NCI-H2081 treated with DMSO at 0.1 percent for 48 hours (cell line): ENCODE measurements at places on chromosomes 11 and 22.
A peak's percentile ranks its signal among the peaks of the same experiment; 100 is the strongest.

DNA sequence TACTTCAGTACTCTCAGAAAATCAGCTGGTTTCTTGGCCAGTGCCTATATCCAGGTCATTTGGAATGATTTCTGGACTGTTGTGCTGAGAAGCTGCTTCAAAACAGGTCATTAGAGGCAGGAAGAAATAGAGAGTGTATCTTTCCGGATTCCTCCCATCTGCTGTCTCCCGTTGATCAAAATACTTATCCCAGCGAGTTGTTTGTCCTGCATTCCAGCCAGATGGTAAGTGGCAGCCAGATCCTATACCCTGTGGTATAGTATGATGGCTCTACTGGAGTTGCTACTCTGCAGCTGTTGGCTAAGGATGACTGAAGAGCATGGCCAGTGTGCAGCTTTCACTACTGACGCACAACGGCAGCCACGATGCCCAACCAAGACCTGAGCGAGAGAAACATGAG lies 560.9 kb upstream of the ANO5 start:
- DNase-seq = no peak

- DNase-seq = no peak
Measured at GRCh38 chr11:126930091-126930841, 70.3 kb downstream of the KIRREL3 start.

DNA sequence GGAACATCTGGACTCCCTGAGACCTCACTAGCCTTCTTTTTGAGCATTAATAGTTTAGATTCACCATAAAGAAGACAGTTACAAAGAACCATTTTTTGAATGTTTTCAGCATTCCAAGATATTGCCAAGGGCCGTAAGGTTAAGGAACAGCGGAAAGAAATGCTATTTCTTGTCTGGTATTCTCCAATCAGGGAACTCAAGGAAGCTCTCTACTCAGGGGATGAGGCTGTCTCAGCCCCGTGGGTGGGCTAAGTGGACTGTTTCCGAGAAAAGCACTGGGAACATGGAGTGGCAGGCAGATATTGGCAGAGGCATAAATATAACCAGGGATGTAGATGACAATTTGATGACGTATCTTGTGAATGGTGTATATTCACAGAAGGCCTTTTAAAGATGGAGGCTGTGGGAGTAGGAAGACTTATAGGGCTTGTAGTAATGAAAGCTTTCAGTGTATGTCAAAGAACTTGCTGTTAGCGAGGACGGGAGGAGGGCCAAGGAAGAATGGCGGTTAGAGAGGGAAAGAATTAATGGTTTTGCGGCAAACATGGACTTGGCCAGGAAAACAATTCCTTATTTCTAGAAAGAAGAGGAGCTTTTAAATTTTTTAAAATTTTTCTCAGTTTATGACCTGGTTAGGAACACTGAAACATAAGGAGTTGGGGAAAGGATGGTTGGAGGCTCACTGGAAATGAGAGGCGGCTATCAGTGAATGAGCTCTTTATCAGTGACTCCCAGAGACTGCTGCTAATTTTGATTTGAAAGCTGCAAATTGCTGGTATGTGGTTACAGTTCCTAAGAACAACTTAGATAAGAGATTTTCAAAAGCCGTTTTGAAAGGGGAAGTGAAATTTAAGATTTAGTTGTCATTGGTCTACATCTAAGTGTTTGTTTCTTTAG lies 64.6 kb downstream of the ST3GAL4 start:
- no peak for DNase-seq

- no peak for DNase-seq
Measured at GRCh38 chr11:76683161-76684095, 12.9 kb upstream of the LRRC32 start.

- no peak for DNase-seq
Measured at GRCh38 chr11:36818410-36818809, 220.4 kb upstream of the RAG2 start.

GRCh38 chr11:45935349-45936064 lies 13.1 kb downstream of the LARGE2 start:
- no peak for DNase-seq

- DNase-seq = no peak
Measured at GRCh38 chr11:57164317-57164716, 17.4 kb upstream of the LRRC55 start.

DNA sequence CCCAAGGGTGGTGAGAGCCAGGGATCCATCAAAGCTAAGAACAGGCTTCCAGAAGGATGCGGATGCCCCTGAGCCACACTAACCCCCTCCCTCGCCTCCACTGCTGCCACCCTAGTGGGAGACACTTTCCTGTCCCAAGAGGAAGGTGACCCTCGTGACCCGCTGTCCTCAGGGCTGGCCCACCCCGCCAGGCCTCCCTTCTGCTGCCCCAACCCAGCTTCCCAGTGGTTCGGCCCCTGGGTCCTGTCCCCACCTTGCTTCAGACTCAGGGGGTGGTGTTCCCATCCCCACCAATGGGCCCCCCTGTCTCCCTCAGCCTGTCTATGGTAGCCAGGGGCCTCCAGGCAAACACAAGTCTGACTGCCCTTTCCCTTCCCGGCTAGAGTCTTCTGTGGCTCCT lies 6.5 kb upstream of the PICK1 start:
- DNase-seq = no peak

DNA sequence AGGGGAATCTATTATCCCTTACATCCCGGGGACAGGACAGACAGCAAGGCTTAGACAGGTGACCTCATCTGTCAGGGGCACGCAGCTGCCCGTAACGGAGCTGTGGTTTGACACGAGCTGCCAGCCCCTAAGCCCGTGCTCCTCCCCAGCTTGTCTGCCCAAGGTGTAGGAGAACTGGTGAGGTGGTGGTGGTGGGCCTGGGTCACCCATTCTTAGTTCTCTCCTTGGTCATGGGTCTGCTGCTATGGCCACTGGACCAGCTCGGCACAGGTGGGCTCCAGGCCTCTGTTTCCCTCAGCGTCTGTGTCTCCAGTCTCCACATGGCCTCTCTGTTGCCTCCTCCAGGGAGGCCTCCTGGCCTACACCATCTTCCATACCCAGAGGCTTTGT lies 5.4 kb downstream of the PARVG start:
- DNase-seq = no peak

- no peak for DNase-seq
Measured at GRCh38 chr11:93100211-93100610, 97.6 kb downstream of the SLC36A4 start.

DNA sequence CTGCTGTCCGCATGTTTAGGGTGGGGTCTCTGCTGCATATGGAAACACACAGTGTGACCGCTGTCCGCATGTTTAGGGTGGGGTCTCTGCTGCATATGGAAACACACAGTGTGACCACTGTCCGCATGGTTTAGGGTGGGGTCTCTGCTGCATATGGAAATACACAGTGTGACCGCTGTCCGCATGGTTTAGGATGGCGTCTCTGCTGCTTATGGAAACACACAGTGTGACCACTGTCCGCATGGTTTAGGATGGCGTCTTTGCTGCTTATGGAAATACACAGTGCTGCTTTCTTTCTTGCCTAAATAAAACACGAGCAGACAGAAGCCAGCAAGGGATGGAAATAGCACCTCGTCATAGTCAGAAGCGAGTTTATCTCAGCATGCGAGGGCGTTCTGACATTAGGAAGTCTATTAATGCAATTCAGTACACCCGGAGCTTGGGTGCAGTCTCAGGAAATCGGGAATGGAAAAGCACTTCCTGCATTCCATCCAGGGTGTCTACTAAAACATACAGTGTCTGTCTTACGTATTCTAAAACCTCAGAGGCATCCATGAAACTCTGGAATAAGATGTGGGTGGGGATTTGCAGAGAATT lies 32.6 kb upstream of the TOLLIP start:
- no peak for DNase-seq

DNA sequence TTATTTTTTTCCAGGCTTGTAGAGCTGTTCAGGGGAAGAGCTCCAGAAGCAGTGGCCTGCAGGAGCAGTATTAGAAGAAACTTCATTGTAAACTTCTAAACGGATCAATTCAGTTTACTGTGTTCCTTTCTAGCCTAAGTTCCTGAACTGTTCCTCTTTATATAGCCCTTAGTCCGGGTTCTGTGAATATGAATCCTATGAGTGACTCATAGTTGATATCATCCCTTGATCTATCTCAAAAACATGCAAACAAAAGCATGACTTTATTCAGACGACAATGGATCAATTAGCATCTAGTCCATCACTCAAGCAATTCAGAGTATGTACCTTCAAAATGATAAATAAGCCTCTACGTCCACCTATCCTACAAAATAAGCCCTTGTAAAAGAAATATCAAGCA lies at the start of gene MMP12:
Gene MMP12 (minus strand): TSS at position 131 of the 400 bp plus-strand sequence. CDS start 45 bp downstream, at position 86.
- DNase-seq = no peak

DNA sequence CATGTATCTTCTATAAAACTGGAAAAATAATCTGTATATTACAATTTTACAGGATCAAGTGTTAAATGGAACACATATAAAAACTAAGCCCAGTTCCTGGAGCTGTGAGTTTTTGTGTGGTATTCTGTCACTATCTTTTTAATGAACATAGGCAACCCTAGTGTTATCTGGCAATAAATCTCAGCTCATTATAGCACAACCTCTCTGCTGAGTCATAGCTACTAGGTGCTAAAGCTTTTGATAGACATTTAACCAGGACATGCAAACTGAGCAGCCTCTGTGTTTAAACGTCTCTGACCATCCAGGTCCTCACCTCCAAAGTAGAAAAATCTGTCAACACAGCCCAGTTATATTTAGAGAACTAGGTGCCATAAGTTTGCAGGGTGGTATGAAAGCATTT lies 91.0 kb upstream of the CARD18 start:
- DNase-seq = no peak

DNA sequence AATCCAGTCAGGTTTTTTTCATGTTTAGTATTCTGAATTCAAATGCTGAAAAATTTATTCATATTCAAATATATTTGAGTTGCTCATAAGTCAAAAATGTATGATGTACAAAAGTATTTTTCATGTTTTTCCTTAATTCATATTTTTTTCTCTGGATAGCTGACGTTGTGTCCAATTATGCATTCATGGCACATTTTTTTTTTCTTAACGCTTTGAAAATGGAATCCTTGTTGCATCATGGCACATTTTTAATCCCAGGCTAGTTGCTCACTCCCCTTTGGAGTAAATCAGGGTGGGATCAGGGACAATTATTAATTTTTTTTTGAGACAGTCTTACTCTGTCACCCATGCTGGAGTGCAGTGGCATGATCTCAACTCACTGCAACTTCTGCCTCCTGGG lies 14.1 kb downstream of the BIRC3 start:
- DNase-seq = no peak

DNA sequence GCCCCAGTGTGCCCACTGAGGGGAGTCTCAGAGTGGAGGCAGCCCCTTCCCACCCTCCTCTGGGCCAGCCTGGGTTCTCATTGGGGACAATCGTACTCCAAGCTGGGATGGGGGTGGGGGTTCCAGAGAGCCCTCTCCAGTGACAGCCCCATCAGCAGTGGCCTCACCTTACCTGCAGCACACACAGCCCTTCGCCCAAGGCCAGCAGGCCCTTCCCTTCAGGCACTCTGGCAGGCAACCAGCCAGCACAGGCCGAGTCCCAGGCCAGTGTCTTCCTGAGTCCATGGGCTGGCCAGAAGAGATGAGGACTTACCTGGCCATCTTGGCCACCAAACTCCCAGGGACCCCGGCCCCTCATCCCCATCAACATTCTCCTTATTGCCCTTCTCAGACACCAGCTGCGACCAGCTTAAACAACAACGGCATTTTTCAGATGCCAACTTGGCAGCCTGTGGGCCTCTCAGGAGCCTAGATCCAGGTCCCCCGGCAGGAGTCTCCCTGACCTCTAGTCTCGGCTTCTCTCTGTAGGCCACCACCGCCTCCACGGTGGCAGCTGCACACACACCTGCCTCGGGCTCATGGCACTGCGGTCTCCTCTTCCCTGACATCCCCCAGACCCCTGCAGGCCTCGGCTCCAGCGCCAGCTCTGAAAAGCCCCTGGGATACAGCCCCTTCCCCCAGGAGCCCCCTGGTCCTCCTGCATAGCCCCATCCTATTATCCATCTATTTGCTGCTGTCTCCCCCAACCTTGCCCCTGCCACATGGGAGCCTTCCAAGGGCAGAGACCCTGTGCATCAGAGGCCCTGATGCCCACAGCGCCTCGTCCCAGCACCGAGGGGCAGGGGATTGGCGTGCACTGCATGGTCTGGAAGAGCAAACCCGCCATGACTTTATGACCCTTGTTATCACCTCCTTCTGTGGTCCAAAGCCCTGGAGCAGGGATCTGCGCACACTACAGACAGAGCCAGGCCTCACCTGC lies 111.2 kb upstream of the FGF3 start:
- no peak for DNase-seq

DNA sequence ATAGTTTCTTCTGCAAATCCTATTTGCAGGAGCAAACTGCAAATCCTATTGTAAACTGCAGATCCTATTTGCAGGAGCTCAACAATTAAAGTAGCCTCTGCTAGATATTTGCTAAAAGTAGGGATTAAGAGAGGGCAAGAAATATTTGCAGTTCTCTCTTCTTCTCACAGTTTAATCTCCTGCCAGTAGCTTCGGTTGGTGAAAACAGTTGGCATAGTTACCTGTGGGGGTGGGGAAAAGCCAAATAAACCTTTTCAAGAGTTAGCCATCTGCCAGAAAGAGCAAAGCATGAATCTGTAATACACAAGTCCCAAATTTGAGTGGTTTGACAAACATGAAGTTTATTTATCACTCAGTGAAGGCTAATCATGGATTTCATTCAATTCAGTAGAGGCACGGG lies 942.5 kb downstream of the JRKL start:
- DNase-seq = no peak

GRCh38 chr11:57196596-57196995 lies 14.8 kb downstream of the LRRC55 start:
- no peak for DNase-seq

- no peak for DNase-seq
Measured at GRCh38 chr22:17641269-17641668, 2.7 kb downstream of the BCL2L13 start.

GRCh38 chr11:9821008-9821752 lies 157.3 kb downstream of the SWAP70 start:
- DNase-seq = no peak

DNA sequence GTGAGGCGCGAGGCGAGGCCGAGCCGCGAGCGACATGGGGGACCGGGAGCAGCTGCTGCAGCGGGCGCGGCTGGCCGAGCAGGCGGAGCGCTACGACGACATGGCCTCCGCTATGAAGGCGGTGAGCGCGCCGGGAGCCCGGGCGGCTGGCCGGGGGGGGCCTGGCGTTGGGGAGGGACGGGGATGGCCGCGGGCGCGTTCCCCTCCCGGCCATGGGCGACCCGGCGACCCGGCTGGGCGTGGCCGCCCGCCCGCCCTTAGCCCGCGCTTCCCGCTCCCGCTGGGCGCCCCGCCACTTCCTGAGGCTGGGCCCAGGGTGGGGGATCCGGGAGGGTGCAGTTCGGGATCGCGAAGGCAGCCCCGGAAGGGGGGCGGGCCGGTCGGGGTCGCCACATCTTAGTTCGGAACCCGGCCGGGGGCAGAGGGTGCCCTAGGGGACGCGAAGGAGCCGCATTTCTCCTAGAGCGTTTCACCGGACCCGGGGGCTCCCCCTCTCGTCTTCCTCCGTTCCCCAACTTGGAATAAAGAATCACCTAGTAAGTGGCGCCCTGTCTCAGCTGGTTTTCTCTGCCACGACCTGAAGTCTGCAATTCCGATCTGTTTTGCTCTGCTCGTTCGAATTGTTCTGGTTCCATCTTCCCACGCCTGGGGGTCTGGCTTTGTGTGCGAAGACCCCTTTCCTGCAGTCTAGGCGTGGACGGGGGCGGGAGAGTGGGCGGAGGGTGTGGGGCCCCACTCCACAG lies 536 bp downstream of the YWHAH start:
- DNase-seq = no peak

- peak; percentile 73 for DNase-seq
Measured at GRCh38 chr11:115409691-115410220, 94.5 kb downstream of the CADM1 start.

GRCh38 chr22:22683668-22684361 lies 39.4 kb downstream of the GGTLC2 start:
- no peak for DNase-seq
